ENCODE measurements at places on chromosomes 16 and 17.

DNA sequence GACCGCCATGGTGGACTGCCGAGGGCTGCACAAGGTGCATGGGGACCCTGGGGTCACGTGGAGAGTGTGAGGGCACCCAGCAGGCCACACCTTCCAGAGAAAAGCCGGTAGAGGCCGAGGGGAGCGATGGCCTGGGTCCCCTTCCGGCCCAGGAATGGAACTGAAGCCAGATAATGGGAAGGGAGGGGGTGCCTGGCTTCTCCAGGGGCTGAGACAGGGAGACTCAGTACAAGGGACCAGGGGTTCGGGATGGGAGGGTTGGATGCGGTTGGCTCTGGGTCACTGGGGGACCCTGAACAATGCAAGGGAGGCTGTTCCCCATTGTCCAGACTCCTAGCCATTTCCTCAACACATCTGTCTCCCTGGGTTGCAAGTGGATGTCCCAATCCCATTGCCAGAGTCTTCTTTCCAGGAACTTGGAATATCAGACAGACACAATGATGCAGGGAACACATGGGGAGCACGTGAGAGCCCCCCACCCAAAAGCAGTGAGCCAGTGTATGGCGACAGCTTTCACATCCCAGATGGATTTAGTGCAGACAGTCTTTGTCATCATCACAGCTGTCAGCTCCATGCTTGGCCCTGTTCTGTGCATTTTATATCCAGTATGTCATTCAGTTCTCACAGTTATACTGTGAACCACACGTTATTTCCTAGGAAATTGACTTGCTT is 23.6 kb upstream of the DNAI2 start:
- no peak for DNase-seq

- no peak for DNase-seq
Observed at GRCh38 chr17:61554209-61554608, 36.8 kb downstream of the NACA2 start.

DNA sequence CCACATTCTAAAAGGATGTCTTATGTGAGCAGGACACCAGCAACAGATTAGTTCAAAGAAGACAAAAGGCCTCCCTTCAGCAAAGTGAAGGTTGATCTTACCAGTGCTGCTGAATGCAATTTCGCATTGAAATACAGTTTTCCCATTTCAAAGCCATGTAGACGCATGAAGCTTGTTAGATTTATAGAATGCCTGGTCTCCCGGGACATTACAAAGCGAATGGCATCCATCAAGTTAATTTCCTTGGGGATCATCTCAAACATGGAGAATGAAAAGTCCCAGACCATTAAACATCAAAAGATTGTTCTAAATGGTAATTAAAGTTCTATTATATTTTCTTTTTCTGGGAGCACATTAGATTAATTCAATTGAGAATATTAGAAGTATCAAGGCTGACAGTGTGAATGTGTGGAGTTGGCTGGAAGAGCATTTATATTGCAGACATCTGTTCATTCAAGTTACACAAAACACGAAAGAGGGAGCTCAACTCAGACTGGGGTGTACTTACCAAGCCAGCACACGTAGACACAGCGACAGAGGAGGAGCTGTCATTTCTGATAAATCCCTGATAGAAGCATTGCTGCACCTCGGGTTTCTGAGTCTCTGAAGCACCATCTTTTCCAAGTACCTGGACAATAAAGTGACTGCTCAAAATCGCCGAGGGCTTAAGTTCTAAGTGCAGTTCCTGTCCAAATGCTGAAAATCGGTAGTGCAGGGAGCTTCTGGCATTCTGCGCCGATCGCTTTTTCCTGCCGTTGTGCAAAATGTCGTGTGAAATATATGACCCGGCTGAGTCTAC is 3.8 kb downstream of the ADAMTS18 start:
- no peak for DNase-seq

DNA sequence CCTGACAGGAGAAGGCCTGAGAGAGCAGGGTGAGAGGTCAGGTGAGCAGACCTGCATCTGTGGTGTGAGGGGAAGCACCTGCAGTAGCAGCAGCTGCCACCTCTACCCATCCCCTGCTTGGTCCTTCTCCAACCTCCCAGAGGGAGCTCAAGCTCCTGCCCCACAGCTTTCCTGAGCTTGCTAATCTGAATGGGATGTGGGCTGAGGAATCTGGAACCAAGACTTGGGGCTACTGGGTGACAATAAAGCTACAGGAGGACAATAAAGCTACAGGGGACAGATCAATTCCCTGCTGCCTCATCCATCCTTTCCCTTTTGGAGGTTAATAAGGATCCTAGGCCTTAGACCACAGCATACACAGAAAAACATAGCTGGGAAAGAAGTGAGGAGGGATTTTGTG is 4.9 kb upstream of the TBX4 start:
- no peak for DNase-seq

DNA sequence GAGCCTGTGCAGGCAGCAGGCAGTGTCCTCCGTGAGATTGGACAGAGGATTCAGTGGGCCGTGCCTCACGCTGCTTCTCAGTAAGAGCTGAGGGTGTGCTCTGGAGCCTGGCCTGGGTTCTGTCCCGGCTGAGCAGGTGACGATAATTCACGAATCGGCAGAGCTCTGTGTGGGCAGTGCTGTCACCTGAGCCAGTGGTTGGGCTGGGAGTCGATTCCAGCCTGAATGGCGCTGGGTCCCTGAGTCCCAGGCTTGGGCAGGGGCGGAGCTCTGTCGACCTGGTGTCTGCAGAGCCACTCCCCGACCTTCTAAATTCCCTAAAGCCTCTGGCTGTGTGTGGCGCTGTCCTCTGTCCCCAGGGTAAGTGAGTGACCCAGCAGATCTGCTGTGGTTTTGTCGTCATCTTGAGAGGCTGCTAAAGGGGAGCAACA is 8.4 kb downstream of the ACSF3 start:
- no peak for DNase-seq

GRCh38 chr16:70466805-70467076 is 12.3 kb downstream of the FCSK start:
- DNase-seq, result no peak

- DNase-seq, result no peak
Observed at GRCh38 chr16:84876873-84877606, 57.3 kb downstream of the CRISPLD2 start.

DNA sequence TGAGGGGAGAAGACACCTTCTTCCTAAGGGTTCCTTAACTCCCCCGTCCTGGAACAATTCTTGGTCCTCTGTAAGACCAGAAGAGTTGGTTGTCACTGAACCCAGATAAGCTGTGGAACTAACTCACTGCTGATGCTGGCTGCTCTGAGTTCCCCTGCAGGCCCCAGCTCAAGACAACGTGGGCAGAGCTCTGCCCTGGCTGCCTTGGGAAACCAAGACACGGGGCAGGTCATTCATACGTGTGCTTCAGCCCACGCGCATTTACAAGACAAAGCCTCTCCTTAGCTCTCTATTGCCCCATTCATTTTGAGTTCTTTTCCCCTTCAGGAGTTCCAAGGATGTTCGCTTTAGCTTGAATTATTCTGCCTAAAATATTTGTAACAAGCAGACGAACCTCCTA is 3.4 kb upstream of the NAT9 start:
- no peak for DNase-seq

GRCh38 chr17:78316867-78317789 is 42.7 kb downstream of the SOCS3 start:
- DNase-seq, result no peak

- no peak for DNase-seq
Observed at GRCh38 chr16:88773812-88774291, 11.2 kb downstream of the PIEZO1 start.

Measured in GOT3 (cell line).